A549 (cell line): ENCODE measurements at places on chromosomes 2 and 18.

- DNase-seq, result no peak
Measured at GRCh38 chr18:40577239-40577980, 1377.6 kb upstream of the PIK3C3 start.

- DNase-seq, result no peak
Measured at GRCh38 chr18:38539856-38540255, 974.3 kb upstream of the CELF4 start.

GRCh38 chr2:240895656-240896388 lies at the start of gene MAB21L4:
MAB21L4 (minus strand) TSS chr2:240896156; CDS start chr2:240895997, 159 bp downstream.
- no peak for DNase-seq

DNA sequence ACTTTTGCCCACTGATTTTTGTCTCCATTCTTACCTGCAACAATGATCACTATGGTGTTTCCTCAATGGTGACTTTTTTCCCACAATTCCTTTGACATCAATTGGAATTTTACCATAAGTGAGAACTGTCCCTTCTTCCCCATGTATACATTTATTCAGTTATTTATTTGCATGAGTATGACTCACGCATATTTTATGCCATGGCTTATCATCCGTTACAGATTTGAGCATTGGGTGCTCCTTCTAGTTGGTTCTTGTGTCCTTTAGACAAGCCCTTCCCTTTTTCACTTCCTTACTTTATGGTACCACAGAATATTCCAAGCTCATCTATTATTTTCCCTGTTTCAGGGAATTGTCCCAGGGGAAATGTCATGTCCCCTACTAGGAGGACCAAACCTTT lies 7.6 kb downstream of the COX5B start:
- DNase-seq, result no peak

DNA sequence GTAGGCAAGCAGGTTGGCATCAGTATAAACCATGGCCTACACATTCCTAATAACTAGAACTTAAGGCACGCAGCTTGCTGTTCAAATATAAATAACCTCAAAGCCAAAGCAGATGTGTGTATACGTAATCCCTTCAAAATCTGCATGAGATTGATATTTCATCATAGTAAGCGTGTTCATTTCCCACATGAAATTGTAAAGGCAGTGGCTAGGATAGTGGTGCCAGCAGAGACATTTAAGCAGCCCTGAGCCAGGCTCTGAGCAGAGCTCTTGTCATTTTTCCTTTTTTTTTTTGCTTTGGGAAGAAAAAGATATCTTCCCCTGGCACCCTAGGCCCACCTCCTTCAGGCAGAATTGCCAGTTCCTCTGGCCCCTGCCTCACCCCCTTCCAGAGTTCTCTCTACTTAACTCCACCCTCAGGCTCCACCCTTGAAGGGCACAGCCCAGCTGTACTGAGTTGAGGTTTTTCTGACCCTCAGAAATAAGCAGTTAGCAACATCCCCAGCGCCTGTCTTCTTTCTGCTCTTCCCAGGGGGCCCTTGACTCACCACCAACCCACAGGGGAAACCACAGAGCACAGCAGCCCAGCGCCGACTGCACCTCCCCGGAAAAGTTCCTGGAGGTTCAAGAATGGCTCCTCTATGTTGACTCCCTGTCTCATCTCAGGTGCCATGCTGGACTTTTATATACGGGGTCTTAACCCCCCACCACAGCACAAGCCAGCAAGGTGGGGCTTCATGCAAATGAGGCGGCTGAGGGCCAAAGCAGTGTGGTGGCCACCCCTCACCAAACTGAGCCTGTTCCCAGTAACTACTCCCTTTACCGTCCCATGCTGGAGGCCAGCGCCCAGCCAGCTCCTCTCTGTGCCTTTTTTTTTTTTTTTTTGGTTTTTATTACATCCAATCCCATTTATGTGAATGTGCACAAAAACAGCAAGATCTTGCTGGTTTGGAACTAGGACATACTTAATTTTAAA lies 84.7 kb downstream of the EHD3 start:
- DNase-seq, result no peak

GRCh38 chr2:120716641-120717585 lies 18.8 kb upstream of the GLI2 start:
- no peak for DNase-seq

DNA sequence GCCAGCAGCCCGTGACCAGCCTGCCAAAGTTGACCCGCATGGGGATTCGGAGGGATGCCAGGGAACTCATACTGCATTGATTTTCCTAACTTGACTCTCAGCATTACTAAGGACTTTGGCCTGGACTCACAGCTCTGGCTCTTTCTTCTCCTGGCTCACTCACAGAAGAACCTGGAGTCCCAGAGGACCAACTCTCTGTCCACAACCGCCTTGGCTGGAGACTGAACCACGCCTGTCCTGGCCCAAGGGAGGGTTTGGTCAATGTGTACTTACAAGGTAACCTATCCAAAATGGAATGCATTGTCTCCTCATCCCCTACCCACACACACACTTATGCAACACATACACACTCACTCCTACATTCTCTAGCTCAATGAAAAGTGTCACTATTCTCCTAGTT lies 135.6 kb upstream of the KLHL29 start:
- DNase-seq, result no peak

DNA sequence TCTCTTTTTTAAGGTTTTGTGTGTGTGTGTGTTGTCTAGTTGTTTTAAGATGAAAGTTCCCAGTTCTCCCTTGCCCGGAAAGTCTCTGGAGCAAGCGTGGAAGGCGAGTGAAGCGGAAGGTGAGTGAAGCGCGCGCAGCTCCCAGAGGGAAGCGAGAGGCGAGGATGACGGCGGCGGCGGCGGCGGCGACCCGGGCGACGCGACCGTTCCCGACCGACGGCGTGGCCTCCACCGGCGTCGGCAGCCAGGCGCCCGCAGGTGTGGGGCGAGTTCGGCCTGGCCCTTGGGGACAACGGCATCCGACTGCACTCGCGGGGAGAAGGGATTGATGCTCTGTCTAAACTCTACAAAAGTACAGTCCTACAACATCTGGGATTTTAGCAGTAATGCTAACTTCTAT lies 321.9 kb downstream of the CELF4 start:
- DNase-seq, result no peak

DNA sequence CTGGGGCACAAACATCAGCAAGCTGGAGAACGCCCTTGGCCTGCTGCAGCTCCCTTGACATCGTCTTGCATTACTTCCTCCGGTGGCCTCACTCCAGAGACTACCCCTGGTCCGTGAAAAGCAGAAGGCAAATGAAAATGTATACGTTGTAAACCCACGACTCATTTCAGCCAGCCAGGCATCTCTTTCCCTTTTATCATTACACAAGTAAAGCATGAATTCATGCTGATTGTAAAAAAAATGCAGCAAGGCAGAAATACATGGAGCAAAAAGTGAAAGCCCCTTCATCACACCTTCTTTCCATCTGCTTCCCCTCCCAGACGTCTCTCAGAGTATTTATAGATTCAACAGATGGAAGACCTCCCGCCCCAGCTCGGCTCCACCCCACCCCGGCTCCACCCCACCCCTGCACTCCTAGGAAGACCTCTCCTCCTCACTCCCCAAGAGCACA lies 41.6 kb upstream of the RALBP1 start:
- no peak for DNase-seq

- no peak for DNase-seq
Measured at GRCh38 chr18:6004683-6005082, 109.4 kb upstream of the TMEM200C start.
